ENCODE measurements at places on chromosomes 7 and 10.

- no peak for DNase-seq
Measured at GRCh38 chr7:108385834-108386422, 70.3 kb downstream of the NRCAM start.

DNA sequence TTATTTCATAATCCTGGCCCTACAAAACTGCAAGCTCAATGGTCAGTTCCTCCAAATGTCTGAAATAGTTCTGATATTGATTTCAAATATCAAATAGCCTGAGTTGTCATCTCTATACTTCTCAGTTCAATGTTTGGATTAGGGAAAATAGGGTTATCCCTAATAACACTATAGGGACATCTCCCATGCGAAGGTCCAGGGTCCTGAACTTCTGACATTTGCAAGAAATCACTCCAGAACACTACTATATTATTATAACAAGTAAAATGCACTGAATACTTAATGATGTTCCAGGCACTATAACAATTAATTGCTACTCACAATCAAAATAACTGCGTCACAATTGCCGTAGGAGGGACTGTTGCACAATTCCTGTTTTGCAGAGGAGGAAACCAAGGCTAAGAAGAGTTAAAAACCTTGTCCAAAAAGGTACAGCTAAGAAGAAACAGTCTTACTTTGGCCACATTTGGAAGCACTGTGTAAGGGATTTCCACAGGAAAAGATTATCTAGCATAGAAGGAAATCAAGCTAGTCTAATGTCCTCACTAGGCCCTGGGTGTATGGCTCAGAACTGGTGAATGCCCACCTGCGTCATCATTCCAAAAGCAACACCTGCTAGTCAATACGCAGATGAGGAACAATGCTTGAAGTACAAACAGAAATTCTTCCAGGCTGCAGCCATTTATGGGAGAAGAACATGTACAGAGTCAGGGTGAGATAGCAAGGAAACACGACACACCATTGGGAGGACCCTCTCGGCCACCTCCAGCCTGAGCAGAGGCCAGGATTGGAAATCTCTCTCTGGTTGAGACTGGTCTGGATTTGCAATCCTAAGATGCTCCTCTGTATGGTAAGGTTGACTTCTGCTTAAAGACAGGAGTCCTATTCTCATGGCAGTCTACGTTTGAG, 48.3 kb downstream of the ABLIM1 start:
- DNase-seq, result no peak

DNA sequence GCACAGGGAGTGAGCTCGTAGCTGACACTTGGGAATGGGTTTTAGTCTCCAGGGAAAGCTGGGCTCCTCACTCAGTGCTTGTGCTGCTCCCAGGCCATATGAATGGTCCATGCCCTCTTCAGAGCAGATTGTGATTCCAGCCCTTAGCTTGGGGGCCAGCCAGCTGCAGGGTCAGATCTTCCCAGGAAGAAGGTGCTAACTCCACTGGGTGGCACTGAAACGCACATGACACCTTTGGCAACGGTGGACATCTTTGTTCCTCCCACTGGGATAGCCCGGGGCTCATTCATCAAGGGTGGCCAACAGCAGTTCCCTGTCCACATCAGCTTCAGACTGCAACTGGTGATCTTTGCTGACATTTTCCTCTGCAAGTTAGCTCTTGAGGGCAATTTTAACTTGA, 129.2 kb downstream of the DYNC2I1 start:
- DNase-seq, result no peak

- peak; percentile 53 for DNase-seq
Measured at GRCh38 chr10:120221873-120222485, 235.0 kb upstream of the PLPP4 start.

DNA sequence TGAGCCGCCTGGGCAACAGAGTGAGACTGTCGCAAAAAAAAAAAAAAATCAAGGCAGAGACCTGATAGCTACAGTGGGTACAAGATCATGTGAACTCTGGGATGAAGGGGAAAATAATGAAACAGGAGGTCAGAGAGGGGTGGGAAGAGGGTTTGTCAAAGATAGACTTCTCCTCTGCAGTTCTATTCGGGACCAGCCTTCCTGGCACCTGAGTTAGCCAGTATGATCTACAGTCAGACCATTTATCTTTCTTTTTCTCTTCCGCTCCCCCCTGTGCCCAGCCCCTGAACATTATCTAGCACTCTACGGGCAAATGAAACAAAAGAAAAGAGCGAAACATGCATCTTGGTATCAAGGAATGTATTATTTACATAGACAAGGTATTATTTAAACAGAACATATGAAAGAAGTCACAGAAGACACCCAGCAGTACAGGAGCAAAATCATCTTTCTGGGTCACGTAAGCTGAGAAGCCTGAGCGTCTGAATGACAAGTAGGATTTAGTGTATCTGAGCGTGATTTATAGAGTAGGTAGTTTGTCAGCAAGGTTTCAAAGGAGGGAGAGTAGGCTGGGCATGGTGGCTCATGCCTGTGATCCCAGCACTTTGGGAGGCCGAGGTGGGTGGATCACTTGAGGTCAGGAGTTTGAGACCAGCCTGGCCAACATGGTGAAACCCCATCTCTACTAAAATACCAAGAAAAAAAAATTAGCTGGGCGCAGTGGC, 109.0 kb downstream of the PRKCQ start:
- no peak for DNase-seq

- DNase-seq, result no peak
Measured at GRCh38 chr7:34162027-34162565, 256.8 kb downstream of the BMPER start.

GRCh38 chr7:143341842-143342241, 20.7 kb downstream of the FAM131B start:
- no peak for DNase-seq

DNA sequence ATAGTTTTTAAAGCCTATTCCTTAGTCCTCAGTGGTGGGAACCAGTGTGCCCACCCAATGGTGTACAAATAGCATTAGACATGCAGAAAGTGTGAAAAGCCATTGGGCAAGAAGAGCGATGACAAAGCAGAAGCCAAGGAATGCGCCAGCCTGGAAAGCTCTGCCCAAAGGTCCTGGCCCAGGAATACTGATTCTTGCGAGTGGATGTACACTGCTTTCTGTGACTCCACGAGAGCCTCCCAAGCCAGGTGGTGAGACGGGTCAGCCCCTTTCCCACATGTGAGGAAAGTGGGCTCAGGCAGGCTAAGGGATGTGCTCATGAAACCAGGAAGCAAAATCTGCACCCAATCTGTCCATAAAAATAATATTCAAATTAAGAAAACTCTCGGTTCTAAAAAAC, 106.6 kb downstream of the ADCY1 start:
- no peak for DNase-seq

DNA sequence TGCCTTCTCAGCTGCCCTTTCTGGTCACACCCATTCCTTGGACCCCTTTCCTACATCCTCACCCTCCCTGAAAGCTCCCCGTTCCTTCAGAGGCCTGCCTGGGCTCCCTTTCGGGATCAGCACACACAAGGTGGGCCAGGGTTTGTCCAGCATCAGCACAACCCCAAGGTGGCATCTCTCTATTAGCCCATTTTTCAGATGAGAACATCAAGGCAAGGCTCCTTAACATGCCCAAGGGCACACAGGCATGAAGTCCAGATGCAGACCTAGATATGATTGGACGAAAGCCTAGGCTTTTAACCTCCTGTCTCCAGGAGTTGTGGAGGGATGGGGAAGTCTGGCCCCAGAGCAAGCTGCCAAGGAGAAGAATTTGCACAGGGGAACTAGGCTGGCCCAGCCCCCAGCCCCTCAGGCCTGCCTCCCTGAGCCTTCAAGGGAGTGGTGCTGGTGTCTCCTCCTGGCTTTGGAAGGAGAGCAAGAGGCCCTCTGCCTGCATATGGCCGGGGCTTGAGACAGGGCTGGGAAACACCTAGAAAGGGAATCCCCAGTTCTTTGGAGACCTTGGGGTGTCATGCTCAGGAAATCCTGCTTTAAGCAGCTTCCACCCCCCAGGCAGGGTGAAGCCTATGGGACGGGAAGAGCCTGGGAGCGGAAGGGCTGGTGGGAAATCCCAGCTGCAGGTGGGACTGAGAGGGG, 9.0 kb upstream of the VSIR start:
- no peak for DNase-seq

DNA sequence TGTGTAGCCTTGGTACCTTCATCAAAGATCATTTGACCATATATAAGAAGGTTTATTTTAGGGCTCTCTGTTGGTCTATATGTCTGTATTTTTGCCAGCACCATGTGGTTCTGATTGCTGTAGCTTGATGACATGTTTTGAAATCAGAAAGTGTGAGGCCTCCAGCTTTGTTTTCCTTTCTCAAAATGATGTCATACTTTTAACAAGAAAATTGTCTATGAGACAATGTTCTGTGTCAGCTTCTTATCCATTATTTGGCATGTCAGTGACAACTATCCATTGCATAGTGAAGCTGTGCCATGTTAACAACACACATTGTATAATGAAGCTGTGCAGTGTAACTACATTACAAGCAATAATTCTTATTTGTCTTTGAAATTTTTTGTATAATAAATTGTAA, 9.1 kb upstream of the PPP1R9A start:
- DNase-seq, result no peak

DNA sequence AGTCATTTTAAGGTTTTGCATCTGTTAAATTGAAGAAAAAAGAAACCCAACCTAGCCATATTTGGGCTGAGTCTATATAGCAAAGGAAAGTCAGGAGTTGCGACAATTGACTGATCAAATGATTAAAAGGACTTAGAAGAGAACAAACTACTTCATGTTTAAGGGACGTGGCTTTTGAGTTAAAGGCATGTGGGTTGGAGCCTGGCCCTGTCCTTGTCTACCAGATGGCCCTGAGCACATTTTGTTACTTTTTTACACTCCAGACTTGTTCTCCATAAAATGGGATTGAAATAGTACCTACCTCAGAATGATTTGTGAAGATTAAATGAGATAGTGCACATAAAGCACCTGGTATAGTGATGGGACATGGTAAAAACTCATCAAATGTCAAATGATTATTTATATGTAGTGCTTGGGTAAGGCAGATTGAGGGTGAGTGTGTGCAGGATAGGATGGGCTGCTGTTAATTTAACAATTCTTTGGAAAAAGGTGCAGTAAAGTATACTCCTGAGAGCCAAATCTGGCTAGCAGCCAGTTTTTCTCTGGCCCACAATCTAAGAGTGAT, 168.3 kb downstream of the KIF20B start:
- no peak for DNase-seq
